Activated gamma-delta T cell treated with Interleukin-2 at 50 U/mL for 16 hours (primary cell): ENCODE measurements at places on chromosomes 11 and 22.

DNA sequence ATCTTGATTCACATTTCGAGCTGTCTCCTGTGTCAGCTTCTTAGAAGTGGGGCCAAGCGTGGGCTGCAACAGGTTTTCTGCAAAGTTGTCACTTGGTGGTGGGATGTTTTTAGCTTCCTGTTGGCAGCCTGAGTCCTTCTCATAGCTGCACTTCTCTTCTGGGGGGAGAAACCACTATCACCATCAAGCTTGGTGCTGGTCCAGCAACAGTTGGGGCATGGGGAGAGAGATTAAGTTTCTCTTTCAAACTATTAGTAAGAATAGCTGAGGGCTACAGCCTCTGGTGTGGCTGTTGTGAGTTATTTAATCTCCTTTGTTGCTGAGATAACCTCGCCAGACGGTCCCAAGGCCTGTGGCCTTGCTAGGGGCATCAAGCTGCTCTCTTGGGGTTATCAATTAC is 123.3 kb upstream of the CRYBB3 start:
- peak; percentile 56 for DNase-seq

GRCh38 chr11:118045191-118045590 is 31.7 kb upstream of the TMPRSS4 start:
- no peak for DNase-seq

GRCh38 chr11:61150706-61151544 is 10.3 kb downstream of the VPS37C start:
- no peak for DNase-seq

DNA sequence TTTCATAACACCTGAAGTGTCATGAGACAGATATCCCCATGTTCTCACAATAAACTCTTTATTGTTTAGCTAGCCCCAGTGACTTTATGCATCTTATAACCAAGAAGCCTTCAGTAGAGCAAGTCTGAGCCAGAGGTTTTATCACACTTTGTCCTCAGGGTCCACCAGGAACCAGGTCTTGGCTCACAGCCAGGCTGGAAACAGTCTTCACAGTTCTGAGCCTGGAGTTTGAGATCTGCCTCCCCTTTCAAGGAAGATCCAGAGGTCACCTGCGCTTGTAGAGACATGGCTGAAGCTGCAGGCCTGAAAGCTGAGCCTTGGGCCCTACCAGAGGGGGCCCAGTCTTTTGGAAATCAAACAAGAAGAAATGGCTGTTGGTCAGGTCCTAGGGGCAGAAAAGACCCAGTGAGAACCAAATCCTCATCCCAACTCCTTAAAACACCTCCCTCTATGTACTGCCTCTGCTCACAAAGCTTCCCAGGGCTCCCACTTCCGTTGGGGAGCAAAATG is 3.5 kb downstream of the RRP8 start:
- DNase-seq = no peak

DNA sequence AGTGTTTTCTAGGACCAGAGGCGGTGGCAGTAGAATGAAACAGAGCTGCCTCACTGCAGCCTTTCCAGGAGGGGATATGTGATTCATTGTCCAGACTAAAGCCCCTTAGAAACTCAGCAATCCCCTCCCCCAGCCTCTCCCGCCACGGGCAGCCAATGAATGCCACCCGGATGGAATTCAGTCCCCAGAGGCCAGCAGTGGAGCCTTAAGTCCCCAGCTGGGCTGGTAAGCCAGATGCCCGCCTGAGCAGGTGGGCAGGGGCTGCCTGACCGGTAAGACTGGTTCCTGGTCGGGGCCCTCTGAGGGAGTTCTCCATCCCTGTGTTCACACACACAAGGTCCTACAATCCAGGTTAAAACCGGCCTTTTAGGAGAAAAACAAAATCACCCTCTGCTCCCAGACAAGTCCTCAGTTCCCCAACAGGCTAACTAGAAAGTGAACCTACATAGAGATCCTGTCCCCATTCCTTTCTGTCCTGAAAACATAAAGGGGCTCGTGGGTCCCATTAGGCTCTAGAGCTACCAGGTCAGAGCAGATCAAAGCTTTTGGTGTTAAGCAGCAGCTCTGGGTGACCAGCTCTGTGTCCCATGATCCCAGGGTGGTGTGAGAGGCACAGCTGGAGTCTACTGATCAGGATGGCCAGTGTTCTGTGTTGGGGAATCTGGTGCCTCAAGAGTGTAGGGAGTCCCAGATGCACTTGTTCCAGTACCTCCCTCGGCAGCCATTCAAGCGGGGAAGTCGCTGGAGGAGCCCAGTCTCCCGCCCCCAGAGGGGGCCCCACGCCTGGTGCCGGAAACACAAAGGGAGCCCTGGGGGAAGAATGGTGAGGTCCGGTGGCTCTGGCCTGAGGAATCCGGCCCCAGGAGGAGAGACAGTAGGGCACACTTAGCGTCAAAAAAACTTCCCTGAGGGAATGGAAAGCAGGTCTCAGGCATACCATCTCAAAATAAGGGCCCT is 2.6 kb downstream of the PATZ1 start:
- DNase-seq = no peak
